NCI-H82 (cell line): ENCODE measurements at places on chromosomes 1 and 21.

DNA sequence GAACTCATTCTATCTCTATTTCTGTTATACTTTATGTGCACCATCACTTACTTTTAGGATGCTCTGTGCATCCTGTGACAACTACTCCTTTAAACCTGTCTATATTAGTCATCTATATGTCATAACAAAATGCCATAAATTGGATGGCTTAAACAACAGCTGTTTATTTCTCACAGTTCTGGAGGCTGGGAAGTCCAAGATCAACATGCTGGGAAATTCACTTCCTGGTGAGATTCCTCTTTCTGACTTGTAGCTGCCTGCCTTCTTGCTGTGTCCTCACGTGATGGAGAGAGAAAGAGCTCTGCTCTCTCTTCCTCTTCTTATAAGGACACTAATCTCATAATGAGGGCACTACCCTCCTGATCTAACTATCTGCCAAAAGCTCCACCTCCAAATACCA lies 62.3 kb upstream of the RCOR3 start:
- peak; percentile 18 for DNase-seq

DNA sequence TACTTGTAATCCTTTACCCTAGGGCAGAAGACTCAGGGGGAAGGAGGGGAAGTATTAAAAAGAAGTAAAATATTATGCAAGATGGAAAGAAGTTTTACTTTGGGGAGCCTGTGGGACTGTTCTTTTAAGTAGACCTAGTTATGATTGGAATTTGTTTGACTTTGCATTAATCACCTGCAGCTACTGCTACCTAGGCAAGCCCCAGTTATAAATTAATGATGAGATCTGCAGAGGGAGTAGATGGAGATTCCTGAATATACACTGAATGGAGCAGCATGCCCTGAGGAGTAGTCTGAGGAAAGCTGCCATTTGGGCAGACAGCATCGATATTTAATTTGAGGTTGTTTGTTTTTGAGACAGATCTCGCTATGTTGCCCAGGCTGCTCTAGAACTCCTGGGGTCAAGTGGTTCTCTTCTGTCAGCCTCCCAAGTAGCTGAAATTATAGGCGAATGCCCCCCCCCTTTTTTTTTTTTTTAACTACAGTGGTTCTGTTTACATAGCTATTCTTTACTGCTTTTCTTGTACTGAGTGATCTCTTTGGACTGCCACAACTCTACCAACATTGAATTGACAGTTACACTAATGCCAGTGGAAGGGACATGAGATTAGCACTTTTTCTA lies 81.4 kb upstream of the SERTAD4 start:
- DNase-seq = no peak

DNA sequence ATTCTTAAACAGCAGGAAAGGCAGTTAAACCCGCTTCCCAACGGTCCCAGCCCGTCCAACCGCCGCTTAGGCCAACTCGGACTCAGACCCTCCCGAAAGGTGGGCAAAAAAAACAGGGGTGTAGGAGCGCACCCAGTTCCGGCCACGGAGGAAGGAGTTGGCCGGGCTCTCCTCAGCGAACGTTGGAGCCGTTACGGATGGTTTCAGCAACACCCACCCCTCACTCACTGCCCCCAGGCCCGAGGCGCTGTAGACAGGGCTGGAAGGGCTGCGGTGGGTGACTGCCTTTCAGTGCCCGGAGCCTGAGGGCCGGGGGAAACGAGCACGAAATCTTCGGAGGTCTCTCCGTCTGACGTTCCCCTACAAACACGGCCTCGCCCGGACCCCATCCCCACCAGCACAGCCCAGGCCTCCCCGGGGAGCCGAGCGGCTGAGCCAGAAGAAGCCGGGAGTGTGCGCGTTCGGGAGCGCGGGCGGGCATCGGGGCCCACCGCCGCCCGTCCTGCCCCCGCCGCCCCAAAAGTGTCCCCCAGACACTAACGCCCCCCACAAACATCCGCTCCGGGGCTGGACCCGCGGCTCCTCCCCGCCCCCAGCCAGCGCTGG lies 1.3 kb downstream of the KDM5B start:
- peak; percentile 64 for DNase-seq

DNA sequence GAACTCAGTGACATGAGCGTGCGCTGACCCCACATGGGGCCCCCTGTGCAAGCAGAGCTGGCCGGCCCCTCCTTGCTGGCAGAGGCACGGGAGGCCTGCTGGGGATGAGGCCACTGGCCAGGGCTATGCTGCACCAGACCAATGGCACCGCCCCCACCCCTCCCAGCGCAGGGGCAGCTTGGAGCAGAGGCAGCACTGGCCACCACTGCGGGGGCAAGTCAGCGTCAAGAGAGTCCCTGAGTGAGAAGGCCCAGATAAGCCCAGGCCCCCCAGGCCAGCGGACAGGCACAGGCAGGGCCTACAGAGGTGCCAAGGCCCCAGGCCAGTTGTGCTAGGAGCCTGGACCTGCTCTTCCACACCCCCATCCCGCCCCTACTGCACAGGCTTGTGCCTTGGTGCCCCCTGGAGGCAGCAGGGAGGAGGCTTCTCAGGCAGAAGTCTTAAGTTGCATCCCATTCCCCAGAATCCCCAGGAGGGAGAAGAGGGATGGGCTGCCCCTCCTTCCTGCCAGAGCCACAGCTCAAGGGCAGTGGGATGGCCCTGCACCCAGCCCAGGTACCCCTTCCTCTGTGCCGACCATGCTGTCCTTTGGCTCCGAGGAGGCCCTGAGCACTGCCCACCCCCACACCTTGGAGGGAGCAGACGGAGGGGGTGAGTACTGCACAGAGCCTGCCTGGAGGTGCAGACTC lies 35.8 kb downstream of the EPHX1 start:
- DNase-seq = peak; percentile 96

DNA sequence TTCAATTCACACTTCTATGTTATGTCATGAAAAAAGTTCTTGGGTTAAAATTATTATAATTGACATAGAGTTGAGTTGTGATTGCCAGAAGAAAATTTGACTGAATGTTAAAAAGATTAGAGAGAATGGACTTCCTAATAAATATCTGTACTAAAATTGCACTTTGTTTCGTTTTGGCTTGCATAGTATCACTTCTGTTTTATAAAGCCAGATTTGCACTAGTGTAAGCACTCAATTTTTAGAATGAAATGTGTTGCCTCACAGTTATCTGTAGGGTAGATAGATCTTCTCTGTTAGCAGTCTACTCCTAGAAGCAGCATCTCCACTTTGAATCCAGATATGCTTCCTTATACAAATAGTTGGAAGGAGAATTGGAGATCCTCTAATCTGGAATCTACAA lies 95.2 kb upstream of the MPC2 start:
- no peak for DNase-seq

DNA sequence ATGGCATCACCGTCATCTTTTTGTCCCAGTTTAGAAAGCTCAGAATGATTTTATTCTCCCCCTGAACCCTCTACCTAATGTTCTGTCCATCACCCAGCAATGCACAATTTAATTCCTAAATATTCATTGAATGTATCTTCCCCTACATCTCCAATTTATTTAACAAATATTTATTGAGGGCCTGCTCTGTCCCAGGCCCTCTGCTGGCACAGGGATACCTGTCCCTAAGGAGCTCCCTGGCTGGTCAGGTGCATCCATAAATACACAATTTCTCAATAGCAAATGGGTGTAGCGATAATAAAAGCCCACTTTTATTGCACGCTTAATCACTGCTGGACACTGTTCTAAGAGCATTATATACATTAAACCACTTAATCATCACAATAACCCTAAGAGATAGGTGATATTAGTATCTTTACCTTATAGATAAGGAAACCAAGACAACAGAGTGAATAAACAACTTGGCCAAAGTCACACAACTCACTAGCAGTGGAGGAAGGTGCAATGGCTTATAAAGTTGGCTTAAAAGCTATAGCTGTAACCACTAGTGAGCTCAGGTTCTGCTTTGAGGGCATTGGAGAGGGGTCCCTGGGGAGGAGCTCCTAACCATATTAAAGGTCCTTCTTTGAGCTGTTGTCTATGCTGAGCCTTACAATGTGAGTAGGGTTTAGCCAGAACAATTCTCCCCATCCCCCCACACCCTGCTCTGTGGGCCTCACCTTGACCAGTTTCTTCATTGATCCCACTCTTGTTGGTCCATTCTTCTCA lies 126.3 kb upstream of the JUN start:
- DNase-seq = no peak

DNA sequence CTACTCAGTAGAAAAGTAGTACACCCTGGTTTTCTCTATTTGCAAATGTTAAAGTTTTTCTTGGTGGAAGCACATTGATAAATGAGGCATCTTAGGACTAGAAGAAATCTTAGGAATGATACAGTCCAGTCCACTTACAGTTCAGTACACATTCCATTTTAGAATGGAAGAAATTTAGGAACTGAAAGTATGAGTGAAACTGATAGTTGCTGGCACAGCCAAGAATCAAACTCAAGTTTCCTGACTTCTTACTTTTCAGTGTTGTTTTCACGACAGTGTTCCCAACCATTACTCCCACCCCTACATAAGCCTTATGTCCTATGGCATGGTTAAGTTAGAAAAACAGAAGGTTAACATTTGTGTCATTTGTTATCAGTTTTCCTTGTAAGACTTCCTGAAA lies 258.5 kb downstream of the BACH1 start:
- DNase-seq = no peak

DNA sequence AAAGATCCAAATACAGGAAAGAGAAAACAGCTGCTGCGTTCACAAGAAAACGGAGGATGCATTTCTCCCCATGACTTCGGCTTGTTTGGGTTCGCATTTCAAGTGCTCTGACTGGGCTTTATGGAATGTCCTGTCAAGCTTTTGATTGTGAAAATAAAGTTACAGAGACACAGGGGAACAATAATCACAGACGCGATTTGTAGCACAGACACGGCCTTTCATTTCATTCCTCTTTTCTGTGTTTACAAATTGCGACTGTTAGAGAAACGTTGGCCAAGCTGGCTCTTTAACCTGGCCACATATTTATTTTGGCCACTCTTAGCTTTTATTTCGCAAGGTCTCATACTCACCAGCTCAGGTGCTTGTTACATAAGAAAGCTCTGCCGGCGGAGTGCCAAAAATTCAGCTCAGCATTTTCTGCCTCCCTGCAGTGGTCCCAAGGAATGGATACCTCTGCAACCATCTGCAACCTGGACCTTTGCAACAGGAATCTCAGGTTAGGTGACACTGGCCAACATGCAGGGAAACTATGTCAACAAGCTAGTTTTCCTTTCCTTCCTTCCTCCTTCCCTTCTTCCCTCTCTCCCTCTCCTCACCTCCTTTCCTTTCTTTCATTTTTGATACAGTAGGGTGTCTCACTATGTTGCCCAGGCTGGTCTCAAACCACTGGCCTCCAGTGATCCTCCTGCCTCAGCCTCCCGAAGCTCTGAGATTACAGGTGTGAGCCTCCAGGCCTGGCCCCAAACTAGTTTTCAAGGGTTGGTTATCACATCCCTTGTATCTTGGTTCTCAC lies 58.2 kb upstream of the SLC45A1 start:
- no peak for DNase-seq

DNA sequence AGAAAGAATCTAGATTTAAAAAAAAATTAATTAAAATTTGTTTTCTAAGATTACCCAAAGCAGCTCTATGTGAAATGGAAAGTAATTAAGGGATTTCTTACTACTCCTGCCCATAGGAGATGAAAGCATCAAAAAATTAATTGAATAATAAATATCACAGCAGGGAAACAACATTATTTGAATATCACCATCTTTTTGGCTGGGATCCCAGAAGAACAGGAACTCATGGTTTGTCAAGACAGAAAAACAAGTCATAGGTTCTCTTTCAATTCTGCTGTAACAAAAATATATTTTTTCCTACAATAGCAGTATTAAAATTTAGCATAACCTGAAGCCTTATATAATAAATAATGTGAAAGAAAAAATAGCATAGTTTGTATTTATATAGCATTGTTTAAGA lies 1713.4 kb downstream of the NCAM2 start:
- no peak for DNase-seq

GRCh38 chr21:27586986-27587385 lies 620.1 kb upstream of the ADAMTS5 start:
- no peak for DNase-seq

- no peak for DNase-seq
Observed at GRCh38 chr1:17020502-17020901, 8.8 kb upstream of the ATP13A2 start.

- no peak for DNase-seq
Observed at GRCh38 chr1:117719004-117719403, 113.2 kb downstream of the TENT5C start.

GRCh38 chr21:35933466-35933865 lies 126.9 kb downstream of the SETD4 start:
- DNase-seq = peak; percentile 13

DNA sequence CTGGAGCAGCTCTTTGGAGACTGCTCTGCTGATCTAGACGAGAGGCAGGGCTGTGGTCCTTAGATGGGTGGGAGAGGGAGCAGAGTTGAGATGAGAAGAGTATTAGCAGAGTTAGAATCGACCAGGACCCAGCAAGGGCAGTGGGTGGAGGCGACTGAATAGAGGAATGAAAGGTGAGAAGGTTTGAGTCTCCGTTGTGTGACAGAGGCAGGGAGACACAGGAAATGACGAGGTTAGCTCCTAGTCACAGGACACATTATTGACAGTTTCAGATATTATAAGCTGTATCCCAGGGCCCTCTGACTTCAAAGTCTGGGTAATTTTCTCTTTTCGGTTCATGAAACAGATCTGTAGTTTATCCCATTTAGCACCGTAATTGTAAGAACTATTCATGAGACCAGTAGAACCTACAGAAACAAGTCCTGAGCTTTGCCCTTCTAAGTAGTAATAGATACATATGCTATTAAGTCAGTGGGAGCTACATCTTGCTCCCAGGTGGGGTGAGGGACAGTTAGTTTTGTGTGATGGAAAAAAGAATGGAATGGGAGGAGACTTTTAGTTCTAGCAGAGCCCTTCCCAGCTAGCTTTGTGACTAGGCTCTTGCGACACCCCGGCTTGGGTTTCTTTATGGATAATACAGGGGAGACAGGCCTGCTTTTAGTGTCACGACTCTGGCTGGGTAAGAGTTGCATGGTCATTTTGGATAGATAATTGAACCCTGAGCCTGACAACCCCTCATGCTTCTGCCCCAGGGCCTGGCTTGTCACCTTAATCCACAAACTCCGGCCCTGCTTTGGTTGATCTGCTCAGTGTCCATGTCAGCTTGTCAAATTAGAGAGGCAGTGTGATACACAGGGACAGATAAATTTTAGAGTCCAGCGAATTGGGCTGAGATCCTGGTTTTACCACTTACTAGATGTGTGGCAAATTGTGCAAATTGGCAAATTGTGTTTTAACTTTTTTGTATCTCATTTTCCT lies 70.2 kb downstream of the UCK2 start:
- no peak for DNase-seq

- no peak for DNase-seq
Observed at GRCh38 chr1:221801773-221802516, 60.1 kb upstream of the DUSP10 start.

GRCh38 chr1:147924813-147925212 lies 3.4 kb upstream of the GPR89B start:
- DNase-seq = no peak
